Ascending aorta (tissue), 2 donors: ENCODE measurements at places on chromosomes 2 and 18. TPM values are rescaled to one million over a fixed set of nuclear protein-coding genes. Genes with fewer than 3 reads are reported as not detected.

- DNase-seq: no peak
Measured at GRCh38 chr2:52144590-52144989, 1112.7 kb upstream of the NRXN1 start.

DNA sequence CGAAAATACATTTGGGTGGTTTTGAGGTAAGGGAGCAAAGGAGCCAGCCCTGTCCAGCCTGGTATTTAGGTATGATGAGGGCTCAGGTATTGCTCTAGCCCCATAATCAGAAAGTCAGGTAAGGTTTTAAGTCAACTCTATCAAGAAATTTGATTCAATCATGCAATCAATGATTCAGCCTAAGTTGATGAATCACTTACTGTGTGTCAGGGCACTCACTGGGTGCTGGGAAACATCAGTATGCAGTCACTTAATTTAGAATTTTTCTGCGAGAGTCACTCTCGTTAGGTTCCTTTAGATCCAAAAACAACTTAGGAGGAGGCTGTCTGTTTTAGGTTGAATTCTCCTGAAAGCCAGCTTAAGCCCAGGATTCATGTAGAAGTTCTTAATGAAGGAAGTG, 17.7 kb upstream of the SERPINB2 start:
- no peak for DNase-seq

GRCh38 chr2:8189316-8189715, 492.5 kb upstream of the ID2 start:
- no peak for DNase-seq

DNA sequence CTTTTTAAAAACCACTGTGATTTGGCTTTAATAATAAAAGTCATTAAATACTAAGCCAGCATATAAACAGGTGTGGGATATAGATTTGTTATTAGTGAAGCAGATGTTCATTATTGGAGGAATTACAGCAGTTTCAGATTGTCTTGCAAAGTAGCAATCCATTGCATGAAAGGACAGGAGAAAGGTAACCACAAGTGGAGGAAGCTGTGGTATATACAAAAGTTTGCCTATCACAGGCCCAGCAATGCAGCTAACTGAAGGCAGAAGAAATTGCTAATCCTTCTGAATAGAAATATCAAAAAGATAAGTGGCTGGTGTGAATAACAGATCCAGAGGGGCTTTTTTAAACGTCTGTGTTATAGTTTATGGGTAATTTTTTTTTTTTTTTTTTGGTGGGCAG, 199.4 kb downstream of the ZNF385B start:
- DNase-seq: no peak

DNA sequence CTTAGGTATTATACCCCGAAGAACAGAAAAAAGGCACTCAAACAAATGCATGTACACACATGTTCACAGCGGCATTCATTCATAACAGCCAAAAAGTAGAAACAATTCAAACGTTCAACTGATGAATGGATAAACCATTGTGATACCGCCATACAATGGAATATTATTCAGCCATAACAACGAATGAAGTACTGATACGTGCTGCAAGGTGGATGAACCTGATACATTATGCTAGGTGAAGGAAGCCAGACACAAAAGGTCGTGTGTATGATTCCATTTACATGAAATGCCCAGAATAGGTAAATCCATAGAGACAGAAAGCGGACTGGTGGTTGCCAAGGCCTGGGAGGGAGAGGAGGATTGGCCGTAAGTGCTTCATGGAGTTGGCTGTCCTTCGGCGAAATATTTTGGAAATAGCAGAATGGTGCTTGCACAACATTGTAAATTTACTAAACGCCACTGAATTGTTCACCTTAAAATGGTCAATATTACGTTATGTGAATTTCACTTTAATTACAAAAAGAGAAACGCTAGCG, 750 bp upstream of the RMP24 start:
- no peak for DNase-seq

Gene CROCC2
- 2.9 TPM for total RNA-seq
